Fibroblast of the conjunctiva (primary cell): ENCODE measurements at places on chromosomes 2 and 18.

GRCh38 chr2:107278672-107279071 is 392.7 kb upstream of the ST6GAL2 start:
- no peak for DNase-seq

- DNase-seq: peak; percentile 28
Measured at GRCh38 chr2:65345631-65346030, 86.8 kb downstream of the SPRED2 start.

GRCh38 chr18:21218862-21219261 is 23.2 kb upstream of the GREB1L start:
- DNase-seq: no peak

DNA sequence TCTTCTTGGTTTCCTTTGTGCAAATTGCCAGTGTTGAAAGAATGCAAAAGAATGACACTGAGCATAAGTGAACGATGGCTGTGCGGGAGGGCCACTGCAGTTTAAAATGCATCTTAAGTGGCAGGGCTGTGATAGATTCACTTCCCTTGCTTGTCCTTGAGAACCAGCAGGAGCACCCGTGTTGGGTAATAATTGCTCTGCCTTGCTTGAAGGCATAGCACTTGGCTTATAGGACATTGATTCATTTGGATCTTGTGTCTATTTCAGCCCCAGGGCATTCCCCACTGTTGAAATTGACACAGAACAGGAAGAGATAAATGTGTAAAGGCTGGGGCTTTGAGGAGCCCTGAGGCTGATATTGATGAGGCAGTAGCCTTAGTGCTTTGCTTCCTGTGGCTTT is 1003.7 kb upstream of the GYPC start:
- no peak for DNase-seq

DNA sequence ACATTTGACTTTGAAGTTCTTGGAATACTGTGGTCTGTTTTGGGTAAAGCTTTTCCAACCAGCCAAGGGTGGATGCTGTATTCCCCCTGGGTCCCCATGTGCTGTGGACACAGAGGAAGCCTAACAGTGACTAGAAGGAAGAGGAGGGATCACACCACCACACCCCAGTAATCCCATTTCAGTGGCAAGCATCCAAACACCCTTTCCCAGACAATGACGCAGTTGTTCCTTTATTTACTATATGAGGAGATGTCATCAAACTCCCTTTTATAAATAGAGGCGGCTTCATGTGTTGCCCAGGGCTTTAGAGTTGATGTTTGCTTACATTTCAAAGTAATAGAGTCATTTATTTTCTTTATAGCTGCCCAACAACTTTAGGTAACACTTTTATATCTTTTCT is 959.4 kb upstream of the GYPC start:
- DNase-seq: no peak

- peak; percentile 64 for DNase-seq
Measured at GRCh38 chr2:120729406-120730399, 6.0 kb upstream of the GLI2 start.

GRCh38 chr2:128661311-128661710 is 342.6 kb upstream of the HS6ST1 start:
- DNase-seq: no peak

- no peak for DNase-seq
Measured at GRCh38 chr2:31997653-31998052, 13.2 kb downstream of the MEMO1 start.

GRCh38 chr2:160220545-160221009 is 20.5 kb upstream of the ITGB6 start:
- DNase-seq: no peak

- DNase-seq: no peak
Measured at GRCh38 chr18:63730773-63731172, 28.0 kb downstream of the SERPINB11 start.

DNA sequence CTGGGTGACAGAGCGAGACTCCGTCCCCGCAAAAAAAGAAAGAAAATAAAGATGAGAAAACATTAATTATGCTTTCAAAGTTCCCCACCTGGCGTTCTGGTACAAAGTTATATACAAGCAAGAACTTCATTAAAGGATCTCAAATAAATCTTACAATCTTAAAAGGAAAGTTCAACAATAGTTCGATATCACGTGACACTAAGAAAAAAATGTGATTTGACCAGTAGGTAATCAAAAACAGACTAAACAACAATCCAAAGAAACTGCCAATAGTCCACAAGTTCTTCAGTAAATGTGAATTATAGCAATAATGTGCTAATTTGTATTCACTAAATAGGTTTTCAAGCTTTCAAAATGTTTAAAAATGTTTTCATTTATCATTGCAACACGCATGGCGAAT is 130.4 kb downstream of the NRXN1 start:
- DNase-seq: no peak

GRCh38 chr2:7676714-7677113 is 759.5 kb downstream of the RNF144A start:
- DNase-seq: no peak

DNA sequence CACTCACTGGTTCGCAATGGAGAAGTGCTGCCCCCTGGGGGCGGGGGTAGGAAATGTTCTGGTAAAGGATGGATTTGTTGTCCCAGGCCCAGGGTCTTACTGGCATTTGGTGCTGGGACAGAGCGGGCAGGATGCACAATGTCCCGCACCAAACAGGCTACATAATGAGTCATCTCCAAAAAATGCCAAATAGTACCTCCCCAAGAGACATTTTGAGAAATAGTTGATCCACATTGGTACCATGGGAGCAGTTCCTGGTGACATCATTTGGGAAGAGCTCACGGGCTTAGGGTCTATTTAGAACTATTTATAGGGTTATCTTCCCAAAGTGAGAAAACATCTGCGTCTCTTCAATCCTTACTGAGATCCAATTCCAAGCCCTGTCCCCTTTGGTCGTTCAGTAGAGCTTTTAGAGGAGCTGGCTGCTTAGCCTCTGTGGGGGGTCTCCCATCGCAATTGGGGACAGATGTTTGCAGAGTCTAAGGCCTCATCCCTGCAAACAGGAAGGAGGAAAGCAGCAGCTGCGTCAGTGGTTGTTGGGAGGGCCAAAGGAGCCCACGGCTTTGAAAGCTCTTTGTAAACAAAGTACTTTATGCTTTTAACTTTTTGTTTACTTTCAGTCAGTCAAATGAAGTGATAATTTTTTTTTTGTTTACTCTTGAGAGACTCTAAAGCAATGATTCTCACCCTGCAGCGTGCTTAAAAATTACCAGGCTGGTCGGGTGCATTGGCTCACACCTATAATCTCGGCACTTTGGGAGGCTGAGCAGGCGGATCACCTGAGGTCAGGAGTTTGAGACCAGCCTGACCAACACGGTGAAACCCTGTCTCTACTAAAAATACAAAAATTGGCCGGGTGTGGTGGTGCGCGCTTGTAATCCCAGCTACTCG is 49.3 kb downstream of the GREB1 start:
- peak; percentile 32 for DNase-seq

DNA sequence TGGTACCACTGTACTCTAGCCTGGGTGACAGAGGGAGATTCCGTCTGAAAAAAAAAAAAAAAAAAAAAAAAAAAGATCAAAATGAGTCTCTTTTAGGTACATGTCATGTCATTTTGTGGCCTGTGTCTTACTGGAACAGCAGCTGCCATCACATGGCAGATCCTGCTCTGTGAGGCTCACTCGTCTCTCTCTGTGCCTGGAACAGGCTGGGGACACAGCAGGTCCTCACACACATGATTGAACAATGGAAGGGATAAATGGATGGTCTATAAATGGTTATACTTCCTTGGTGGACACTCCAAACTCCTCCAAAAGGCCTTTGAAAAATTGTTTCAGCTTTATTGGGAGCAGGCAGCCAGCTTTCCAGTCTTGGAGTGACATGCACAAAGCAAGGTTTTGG is 236.2 kb upstream of the COPS8 start:
- DNase-seq: no peak

DNA sequence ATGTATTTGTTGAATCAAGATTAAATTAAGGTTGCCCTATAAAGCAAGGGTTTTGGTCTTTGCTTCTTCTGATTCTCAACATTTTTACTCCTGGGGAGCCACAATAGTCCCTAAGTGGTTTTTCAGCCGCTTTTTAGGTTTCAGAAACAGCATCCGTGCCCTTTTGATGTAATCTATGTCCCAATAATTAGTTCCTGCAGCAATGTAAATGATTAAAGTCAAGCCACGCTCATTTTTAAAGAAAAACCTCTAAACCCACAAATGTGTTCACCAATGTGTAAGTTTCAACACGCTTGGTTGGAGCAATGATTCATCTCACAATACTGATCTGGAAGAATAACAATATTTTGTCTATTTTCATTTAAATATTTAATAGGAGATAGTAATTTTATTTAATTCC is 5.6 kb downstream of the ARL4C start:
- no peak for DNase-seq

- peak; percentile 65 for DNase-seq
Measured at GRCh38 chr18:53799134-53799533, 425.3 kb downstream of the MBD2 start.

DNA sequence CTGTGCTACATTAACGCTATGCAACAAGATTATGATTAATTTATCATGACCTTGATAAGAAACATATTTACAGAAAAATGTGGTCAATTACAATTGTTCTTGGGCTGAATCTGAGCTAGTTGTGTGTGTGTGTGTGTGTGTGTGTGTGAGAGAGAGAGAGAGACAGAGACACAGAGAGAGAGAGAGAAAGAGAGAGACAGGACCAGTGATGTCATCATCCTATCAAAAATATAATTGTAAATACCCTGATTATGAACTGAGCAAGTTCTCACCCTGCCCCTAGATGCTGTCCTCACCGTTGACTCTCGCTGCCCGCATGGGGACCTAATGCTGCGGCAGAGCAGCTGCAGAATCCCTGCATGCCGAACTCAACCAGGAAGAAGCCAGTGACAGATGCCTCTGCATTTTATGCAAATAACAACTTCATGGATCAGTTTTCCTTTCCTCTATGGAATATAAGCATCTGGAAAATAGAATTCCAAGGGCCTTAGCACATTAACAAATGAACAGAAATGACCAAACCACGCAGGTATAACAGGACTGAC is 512.5 kb downstream of the PLCL1 start:
- DNase-seq: no peak

- DNase-seq: no peak
Measured at GRCh38 chr18:9404565-9405060, 70.0 kb downstream of the TWSG1 start.

DNA sequence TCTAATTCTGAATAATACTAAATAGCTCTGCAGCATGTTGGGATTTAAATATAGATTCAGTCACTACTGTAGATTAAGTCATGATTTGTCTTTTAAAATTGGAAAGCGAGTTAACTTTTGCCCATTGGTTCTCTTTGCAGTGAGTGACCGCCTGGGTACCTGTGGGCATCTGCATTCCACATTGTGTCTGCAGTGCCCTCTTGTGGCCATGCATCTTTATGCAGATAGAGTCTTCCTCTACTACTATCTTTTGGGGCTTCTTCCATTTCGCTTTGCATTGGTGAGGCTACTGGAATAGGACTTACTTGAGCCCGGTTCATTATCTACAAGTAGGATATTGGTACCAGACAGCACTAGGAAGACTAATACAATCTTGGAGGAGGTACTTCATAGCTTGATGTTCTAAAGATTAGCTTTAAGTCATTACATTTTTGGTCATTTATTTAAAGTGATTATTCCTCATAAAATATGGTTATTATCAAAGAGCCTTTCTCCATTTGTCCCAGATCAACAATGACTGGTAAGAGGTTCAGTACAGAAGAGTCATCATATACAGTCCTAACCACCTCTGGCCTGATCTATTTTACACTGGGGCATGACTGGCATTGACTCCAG is 203.0 kb downstream of the SOCS6 start:
- peak; percentile 14 for DNase-seq

DNA sequence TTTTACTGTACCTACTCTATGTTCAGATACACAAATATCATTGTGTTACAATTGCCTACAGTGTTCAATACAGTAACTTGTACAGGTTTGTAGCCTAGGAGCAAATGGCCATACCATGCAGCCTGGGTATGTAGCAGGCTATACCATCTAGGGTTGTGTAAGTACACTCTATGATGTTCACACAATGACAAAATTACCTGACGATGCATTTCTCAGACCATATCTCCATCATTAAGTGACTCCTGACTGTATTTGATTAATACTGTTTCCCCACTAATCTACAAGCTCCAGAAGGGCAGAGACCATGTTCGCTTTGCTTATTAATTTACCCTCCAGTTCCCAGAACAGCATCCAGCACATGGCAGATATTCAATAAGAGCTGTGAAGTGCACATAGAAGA is 372.2 kb downstream of the METTL4 start:
- no peak for DNase-seq

DNA sequence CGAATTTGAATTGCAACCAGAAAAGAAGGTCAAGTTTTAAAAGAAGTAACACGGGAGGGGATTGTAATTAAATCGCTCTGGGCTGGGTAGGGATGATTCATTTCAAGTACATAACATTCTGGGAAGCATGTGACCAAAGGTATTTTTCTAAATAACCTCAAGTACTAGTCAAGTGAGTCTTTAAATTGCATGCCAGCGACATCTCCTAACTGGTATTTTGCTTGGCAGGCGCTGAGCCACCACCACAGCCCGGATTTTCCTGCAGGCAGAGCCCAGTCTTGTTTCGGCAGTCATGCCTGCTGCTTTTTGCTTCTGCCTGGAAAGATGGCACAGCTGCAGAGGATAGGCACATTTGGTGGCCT is 33.7 kb upstream of the NPAS2 start:
- peak; percentile 36 for DNase-seq

DNA sequence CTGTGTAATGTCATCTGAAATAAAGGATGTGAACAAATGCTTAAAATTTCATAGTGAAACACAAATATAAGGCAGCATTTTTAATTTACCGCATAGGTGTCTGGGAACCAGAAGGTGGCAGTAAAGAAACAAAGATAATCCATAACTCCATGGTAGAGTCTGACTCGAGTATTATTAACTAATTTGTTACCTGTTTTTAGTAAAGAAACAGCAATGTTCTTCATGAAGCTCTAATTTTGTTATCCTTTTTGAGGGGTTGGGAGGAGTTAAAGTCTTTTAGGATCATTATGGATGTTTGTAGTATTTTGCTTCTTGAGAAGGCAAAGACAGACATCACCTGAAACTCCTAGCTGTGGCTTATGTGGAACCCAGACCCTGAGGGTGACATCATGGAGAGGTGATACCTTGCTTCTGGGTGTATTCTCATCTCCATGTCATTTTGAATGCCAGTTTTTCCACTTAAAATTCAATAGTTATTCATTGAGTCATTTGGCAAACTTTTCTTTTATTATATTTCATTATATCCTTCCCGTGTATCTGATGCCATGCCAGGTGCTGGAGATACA is 286.2 kb upstream of the EPAS1 start:
- DNase-seq: peak; percentile 53

DNA sequence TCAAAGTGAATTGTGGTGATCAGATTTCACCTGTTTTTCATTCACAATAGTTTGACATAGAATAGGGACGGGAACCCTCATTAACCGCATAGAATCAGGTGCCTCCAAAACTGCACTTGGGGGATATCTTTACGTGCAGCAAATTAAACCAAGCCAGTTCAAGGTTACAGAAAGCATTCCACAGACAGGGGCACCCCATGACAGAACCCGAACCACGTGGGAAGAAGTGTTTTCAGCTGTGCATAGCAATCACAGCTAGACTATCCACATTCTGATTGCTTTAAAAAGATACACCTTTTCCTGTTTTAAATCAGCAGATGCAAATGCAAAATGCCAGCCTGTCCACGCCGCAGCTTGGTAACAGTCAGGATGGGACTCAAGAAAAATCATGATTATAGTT is 205.8 kb downstream of the ANAPC1 start:
- DNase-seq: no peak

- no peak for DNase-seq
Measured at GRCh38 chr2:159891917-159892730, 94.1 kb upstream of the CD302 start.
